ENCODE measurements at places on chromosomes 6 and 20.

DNA sequence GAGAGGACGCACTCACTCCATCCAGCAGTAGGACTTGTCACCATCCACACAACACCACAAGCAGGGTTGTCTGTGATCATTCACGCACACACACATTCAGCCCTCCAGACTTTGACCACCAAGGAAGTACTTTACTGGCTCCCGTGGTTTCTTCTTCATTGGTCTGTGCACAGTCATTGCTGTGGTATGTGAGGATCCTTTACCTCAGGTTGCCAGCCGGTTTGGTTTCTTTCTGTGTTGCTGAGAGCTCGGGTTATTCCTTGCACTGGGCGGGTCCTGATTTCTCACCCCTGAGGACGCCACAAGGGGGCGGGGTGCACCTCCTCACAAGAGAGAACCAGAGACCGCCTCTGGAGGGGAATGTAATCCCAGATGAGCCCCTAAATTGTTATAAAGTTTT is 11.2 kb downstream of the SLC35A1 start:
- DNase-seq, result peak; percentile 20

DNA sequence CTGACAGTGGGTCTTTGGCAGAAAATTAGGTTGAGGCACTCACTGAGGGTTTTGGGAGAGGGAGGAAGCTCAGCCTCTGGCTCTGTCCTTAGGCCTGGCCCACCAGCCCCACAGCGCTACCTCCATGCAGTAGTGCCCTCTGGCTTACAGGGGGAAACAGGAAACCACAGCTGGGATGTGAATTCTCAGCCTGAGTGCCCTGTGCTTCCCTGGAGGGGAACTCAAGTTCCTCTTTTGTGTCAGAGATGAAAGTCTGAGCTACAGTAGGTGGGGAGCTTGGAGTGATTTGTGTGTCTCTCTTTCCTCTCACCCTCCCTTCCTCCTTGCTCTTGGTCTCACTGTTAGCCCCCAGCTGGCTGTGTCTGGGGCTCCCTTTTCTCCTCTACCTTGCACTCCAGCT is 48.2 kb upstream of the BLCAP start:
- no peak for DNase-seq

DNA sequence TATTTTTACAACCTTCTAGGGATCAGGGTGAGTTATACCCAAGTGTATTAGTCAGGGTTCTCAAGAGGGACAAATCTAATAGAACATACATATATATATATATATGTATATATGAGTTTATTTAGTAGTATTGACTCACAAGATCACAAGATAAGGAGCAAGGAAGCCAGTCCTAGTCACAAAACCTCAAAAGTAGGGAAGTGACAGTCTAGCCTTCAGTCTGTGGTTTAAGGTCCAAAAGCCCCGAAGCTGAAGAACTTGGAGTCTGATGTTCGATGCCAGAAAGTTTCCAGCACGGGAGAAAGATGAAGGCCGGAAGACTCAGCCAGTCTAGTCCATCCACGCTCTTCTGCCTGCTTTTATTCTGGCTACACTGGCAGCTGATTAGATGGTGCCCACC is 632.7 kb upstream of the AGPAT4 start:
- no peak for DNase-seq

- DNase-seq, result no peak
Observed at GRCh38 chr6:119510246-119510645, 160.7 kb upstream of the MAN1A1 start.

DNA sequence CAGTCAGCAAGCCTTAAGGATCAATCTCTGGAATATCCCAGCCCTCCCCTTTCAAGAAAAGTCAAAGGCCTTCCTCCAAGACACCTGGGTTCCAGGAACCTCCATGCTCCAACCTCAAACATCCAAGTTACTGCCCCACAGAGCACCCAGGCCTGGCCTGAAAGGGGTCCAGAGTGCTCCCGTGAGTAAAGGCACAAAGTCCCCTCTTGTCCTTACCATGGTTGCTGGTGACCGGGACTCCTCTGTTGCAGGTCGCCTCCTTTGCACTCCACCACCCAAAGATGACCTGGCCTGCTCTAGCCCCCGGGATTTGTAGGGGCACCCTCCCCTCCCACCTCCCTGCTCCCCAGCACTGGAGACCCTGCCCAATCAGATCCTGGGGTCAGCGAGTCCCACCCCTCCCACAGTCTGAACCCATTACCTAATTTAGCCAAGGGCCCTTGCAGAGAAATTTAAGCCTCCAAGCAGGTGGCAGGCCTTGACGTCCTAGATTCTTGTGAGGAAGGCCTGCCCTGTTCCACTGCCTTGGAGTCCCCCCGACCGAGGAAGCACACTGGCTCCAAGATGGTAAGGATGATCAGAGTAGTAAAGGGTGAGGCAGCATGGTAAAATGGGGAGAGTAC is at the start of gene TNNC2:
TSS of gene TNNC2 (minus strand) at position 283 of the 623 bp plus-strand sequence. CDS start at position 219, 64 bp downstream.
- no peak for DNase-seq

GRCh38 chr20:53227523-53227922 is 255.4 kb downstream of the TSHZ2 start:
- no peak for DNase-seq

GRCh38 chr6:41887331-41887751 is 7.8 kb downstream of the USP49 start:
- DNase-seq, result no peak

GRCh38 chr6:73340048-73340447 is 14.0 kb downstream of the DPPA5 start:
- DNase-seq, result no peak

DNA sequence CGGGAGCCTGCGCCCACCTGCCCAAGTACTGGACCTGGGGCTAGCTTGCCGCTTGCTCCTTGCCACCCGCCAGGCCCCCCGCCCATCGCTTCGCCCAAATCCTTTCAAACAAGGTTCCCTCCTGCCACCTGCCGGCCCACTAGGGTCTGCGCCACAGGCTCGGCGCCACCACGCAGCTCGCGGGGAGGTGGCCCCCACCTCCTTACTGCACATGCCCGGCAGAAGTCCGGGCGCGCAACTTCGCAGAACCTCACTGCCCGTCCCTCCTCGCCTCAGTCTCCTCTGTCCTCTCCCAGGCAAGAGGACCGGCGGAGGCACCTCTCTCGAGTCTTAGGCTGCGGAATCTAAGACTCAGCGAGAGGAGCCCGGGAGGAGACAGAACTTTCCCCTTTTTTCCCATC is 11.2 kb downstream of the GNAS-AS1 start:
- peak; percentile 62 for DNase-seq

GRCh38 chr20:46088409-46089166 is 1.2 kb downstream of the NCOA5 start:
- no peak for DNase-seq

- DNase-seq, result no peak
Observed at GRCh38 chr6:132713352-132714134, at the start of gene VNN1. TSS of gene VNN1 (minus strand) at chr6:132714055. CDS start at chr6:132714035, 20 bp downstream.

DNA sequence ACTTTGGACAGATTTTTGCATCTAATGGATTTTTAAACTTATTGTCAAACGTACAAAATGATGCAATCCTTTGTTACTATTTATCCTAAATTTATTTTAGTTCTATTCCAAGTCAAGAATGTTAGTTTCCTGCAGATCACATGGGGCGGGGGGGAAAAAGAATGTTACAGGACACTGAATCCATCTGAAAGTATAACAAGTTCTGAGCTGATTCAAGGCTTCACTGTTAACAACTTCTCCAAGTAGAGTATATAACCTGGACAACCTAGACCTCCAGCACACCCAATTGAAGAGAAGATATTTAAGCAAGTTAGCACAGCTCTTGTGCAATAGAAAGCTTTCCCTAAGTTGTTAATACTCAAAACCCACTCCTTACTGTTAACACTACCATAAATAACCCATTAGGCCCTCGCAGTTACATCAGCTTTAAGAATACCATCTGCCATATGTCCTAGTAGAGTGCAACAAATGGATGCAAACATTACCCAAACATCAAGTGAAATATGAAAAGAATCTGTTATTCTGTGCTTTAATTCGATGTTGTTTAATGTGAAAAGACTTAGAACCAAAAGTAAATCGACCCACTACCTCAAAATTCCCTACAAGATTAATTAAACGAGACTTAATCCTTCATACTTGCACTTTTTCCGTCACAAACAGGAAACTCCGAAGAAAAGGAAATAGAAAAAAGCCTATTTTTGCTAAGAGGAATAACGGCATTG is 1.3 kb downstream of the SEC63 start:
- no peak for DNase-seq

Measured in activated T-cell treated with anti-CD3 and anti-CD28 coated beads, Interleukin-2, amount 50 U/mL, for 72 hours (primary cell).